ENCODE measurements at places on chromosomes 1 and 21.
A peak's percentile ranks its signal among the peaks of the same experiment; 100 is the strongest.

DNA sequence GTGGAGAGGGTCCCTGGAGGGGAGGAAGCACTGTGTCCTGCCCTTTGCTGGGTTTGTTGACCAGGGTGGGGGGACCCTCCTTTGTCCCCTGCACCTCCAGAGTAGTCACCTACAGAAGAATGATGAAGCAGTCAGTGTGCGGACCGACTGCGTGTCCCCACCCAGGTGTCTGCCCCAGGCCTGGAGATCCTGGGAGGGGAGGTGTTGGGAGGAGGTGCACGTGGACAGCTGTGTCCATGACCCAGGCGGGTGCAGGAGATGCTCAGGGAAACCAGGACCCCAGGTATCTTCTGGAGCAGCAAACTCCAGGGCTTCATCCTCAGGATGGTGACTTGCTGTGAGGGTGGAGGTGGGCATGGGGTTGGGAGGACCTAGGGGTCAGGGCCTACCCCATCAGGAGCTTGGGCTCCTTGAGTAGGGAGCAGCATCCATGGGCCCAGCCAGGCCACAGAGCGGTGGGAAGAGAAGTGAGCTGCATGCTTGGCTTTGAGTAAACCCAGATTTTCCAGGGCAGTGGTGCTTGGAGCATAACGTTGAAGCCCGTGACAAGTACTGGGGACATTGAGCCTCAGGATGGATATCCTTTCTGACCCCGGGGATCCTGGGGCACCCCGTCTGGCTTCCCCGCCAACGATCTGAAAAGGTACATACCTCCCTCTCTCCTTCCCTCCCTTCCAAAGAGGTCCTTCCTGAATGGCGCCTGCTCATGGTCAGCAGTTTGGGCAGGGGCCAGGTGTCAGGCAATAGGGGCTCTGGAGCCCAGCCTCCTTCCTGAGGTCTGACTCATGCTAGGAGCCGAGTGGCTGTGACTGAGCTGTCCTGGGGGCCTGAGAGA, 13.7 kb downstream of the ACTRT2 start:
- no peak for DNase-seq

DNA sequence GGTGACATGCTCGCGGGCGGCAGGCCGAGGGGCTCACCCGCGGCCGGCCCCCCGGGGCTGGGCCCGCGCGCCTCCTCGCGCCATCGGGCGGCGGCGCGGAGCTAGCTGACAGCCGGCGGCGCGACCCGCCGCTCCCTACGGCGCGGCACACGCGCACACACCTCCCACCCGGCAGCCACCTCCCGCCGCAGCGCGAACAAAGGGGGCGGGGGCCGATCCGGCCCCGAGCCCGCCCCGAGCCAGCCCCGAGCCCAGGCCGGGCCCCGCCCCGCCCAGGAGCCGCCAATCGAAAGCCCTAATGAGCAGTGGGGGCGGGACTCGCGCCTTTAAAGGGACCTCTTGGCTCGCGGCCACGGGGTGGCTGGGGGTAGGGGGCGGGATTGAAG, at the start of gene KIF21B:
KIF21B (minus strand) TSS at position 198 of the 386 bp plus-strand sequence. CDS start 331 bp downstream, outside the sequence.
- peak; percentile 86 for DNase-seq

GRCh38 chr1:105172788-105173187, 1423.1 kb downstream of the AMY1C start:
- no peak for DNase-seq

DNA sequence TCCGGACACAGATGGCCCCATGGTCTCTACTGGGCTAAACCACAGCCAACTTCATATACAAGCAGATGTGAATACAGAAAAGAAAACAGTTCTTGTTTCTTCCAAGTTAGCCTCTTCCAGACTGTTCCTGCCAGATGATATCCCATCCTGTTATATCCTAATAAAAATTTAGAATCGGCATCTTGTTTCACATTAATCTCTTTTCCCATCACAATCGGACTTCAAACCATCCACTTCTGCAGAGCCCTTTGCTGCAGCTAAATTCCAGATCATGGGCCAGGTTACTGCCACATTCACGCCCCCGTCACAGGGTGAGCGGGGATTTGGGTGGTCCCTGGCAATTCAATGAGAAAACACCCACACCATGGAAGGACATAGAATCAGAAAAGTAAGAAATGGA, 57.2 kb downstream of the NPHP4 start:
- no peak for DNase-seq

- no peak for DNase-seq
These were observed 68.3 kb upstream of the KCND3 start for GRCh38 chr1:112057736-112058135.

DNA sequence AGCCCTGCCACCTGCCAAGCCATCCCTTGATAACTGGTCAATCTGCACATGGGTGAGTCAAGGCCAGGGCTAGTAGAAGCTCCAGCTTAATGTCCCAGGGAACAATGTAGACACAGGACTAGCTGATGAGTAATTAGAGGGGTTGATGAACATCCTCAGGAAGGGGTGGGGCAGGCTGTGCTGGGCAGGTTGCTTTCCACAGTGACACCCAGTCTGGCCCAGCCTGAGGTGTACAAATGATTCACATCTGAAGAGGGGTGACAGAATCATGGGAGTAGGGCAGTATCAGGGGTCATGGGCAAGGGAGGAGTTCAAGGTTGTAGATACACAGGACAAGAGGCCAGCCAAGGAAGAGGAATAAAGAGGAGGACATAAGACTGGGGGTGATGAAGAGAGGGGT, 4.3 kb downstream of the LPAR3 start:
- DNase-seq = no peak

GRCh38 chr1:210657806-210658205, 329.1 kb downstream of the HHAT start:
- DNase-seq = no peak

DNA sequence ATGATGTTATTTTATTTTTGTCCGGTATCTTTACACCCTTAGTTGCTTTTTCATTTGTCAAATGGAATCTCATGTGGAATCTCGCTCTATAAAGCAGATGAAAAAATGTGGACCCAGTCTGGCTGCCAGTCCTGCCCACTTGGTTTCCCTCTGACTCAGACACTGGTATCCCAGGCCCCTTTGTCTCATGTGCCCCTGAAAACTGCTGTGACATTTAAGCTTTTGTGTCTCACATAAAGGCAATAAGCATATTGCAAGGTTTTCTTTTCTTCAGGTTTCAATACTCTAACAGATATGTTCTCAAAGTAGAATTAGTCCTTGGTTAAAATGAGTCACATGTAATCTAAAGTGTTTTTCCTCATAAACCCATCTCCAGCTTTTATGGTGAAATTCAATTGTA, 183.3 kb downstream of the ST6GALNAC3 start:
- no peak for DNase-seq

GRCh38 chr1:56837244-56837939, 17.2 kb upstream of the C8A start:
- DNase-seq = no peak

GRCh38 chr21:46550116-46550941, 54.6 kb downstream of the S100B start:
- peak; percentile 39 for DNase-seq

- DNase-seq = no peak
These were observed 195.2 kb downstream of the GABPA start for GRCh38 chr21:25929856-25930520.

DNA sequence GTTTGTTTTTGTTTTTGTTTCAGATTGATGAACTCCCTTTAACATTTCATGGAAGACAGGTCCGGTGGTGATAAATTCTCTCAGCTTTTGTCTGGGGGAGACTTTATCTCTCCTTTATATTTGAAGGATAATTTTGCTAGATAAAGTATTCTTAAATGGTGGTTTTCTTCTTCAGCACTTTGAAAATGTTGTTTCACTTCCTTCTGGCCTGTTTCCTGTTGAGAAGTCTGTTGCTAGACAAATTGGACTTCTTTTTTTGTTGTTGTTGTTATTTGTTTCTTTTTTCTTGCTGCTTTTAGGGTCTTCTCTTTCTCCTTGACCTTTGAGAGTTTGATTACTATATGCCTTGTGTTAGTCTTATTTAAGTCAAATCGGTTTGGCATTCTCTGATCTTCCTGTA, 50.8 kb downstream of the CRP start:
- DNase-seq = no peak

DNA sequence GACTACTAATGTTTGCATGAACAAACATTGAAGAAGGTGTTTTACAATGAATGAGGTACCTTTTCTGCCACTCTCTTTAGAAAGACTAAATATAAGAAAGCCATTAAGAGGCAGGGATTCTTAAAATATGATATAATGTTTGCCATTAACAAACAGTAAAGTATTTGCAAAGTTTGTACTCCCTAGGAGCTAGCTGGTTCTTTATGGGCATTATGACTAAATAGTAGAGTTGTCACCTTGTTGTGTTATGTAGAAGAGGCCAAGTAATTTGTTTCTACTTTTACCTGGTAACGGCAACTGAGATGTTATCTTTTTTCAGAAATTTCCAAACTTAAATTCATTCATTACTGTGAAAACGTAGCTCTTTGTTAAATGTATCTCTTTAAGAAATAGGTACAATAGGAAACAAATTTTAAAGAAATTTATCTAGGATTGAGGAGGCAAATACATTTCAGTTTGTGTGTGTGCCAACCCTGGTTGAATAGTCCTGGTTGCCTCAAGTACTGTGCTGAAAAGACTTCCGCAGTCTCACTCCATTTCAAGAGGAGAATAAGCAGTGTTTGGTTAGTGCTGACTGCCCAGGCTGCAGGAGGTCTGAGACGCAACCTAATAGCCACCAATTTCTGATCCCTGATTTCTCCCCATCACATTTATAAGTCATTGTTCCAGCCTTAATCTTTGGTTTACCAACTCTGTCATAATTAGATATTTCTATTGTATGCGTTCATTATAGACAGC, 52.1 kb downstream of the WDR3 start:
- DNase-seq = no peak

- no peak for DNase-seq
These were observed 18.1 kb downstream of the COL6A1 start for GRCh38 chr21:45999581-46000181.

DNA sequence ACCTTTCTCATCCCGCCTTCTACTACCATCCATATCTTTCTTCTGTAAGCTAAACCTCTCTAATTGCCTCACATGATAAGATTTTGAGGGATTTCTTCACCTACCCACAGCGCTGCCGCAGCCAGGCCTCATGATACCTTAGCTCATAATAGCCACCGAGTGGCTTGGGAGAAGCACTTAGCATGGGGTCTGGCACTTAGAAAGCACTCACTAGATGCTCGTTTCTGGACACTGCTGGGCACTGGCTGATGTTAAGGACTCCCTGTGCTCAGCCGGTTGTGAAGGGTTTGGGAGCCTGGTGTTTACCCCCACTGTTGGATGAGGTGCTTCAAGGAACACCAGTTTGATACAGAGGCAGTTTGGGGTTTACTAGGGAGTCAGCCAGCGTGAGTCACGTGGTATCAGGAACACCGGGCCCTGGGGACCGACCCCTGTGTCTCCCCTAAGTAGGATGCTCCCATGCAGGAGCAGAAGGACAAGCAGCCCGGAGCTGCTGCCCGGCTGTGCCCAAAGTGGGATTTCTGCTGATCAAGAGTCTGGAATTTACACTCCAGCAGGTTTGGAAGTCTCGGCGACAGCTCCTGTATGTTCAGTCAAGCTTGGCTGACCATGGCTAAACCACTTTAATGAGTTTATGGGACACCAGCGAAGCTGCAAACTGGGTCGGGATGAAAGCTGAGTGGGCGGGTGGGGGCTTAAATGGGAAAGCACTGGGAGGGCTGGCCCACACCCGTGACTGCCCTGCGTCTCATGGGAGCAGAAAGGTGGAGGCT, 63.3 kb downstream of the GALNT2 start:
- DNase-seq = no peak

DNA sequence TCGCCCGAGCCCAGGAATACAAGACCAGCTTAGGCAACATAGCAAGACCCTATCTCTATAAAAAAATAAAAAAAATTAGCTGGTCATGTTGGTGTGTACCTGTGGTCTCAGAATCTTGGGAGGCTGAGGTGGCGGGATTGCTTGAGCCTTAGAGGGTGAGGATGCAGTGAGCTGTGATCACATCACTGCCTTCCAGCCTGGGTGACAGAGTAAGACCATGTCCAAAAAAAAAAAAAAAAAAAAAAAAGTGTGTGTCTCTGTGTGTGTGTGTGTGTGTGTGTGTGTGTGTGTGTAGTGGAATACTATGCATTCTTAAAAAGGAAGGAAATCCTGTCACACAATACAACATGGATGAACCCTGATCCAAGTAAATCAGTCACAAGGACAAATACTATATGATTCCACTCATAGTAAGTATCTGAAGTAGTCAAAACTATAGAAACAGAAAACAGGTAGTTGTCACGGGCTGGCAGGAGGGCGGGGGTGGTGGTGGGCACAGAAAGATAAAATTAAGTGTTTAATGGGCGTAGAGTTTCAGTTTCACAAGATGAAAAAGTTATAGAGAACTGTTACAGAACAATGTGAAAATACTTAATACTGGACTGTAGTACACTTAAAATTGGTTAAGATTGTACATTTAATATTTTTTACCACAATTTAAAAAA, 47.8 kb downstream of the SELENOF start:
- DNase-seq = no peak

- DNase-seq = no peak
These were observed 3.4 kb downstream of the TAGLN2 start for GRCh38 chr1:159921700-159922504.

- no peak for DNase-seq
These were observed 155.8 kb downstream of the TRIM33 start for GRCh38 chr1:114355240-114355639.

GRCh38 chr1:208149776-208150514, 94.2 kb downstream of the PLXNA2 start:
- DNase-seq = no peak

DNA sequence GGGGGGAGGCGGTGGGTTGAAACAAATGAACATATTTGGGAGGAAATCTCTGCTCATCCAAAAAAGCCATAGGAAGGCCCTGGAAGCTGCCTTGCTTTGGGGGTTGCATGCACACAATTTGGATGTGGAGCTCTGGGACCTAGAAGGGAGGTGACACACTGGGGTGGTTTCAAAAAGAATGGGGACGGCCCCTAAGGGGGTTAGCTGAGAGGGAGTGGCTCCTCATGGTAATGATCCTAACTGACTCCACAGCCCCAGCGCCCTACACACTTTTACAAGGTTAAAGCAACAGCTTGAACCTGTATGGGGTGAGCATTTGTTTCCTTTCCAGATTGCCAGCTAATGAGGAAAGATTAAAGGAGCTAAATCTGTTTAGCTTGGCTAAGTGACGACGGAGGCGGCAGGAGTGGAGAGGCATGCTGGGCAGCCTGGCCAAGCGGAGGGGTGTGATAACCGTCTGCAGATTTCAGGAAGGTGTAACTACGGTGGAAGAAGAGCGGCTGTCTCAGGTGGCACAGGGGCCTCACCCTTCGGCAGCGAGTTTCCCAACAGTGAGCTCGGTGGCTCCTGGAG, 107.3 kb downstream of the RNF220 start:
- no peak for DNase-seq

DNA sequence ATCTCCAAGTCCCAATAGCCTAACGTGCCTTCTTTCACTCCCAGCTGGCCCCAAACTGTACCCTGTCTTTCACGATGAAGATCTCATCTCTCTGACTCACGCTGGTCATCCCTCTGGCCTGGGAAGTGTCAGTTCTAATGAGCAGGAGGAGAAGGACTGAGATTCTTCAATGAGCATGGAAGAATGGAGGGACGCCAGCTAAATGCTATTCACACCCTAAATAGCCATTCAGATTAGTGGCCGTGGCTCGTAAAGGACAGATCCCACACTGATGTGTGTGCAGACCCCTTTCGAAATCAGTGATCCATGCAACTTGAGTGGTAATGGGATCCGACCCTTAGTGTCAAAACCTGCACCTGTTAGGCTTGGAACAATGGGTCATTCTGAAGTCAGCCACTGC, 75.9 kb upstream of the SMYD2 start:
- no peak for DNase-seq

- no peak for DNase-seq
These were observed 5.8 kb upstream of the ANKRD13C start for GRCh38 chr1:70360321-70360720.

- no peak for DNase-seq
These were observed 73.7 kb downstream of the TOMM20 start for GRCh38 chr1:235054936-235055335.

GRCh38 chr1:161070761-161071160, 1.1 kb upstream of the ARHGAP30 start:
- no peak for DNase-seq

Data from effector CD8-positive, alpha-beta T cell (primary cell).